ENCODE measurements at places on chromosomes 6 and 20.

DNA sequence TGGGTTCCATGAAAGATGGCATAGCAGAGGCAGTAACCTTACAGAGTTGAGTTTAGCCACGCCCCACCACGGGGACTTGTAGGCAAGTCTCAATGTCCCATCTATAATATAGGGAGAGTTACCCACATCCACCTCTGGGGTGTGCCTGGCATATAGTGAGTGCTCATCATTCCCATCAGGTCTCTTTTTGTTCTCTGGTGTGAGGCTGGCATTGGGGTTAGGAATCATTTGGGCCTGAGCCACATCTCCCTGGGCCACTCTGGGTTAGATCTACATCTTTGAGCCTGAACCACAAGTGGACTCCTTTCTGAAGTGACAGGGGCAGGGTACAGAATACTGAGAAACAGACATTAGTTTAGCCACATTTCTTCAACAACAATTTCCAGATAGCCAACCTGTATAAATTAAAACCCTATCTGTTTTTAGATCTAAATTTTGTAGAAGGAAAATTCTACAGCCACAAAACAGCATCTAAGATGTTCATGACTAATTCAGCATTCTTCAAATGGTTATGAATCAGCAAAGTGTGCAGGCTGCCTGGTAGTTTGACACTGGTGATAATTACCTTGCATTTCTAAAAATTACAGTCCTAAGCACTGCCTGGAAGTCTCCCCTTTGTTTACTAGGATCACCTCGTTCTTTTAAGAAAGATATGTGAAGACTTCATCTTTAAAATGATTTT, 20.1 kb downstream of the RNF24 start:
- peak; percentile 61 for DNase-seq

- no peak for DNase-seq
These were observed 214.8 kb downstream of the ADGB start for GRCh38 chr6:146813554-146813953.

DNA sequence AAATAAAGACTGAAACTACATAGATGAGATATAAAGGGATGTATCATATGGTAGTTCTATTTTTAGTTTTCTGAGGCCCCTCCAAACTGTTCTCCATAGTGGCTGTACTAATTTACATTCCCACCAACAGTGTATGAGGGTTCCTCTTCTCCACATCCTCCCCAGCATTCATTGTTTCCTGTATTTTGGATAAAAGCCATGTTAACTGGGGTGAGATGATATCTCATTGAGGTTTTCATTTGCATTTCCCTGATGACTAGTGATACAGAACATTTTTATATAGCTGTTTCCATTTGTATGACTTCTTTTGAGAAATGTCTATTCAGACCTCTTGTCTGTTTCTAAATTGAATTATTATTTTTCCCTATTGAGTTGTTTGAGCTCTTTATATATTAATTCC, 229.3 kb downstream of the RFPL4B start:
- peak; percentile 5 for DNase-seq

DNA sequence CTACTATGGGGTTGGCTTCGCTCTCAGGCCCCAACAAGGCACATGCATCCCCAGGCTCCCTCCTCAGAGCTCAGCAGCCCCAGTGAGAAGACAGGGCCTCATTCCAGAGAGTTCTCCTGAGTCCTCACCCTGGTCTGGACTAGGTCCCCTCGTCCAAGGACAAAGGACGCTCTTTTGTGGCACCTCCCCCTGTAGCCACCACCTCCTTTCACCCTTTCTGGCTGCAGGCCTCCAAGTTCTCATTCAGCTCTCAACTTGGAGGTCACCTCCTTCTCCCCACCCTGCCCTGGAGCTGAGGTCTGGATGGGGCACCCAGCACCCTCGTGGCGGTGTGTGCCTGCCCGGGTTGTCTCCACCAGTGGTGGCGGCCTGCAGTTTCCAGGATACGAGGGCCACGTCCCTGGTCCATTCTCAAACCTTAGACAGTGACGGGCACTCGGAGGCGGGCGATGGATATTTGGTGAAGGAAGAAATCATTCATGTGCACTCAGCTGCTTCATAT, 2.5 kb downstream of the UNC93A start:
- no peak for DNase-seq

- no peak for DNase-seq
These were observed 329.6 kb downstream of the GJA1 start for GRCh38 chr6:121765060-121765459.

- no peak for DNase-seq
These were observed 7.0 kb downstream of the ELMO2 start for GRCh38 chr20:46399401-46399800.

DNA sequence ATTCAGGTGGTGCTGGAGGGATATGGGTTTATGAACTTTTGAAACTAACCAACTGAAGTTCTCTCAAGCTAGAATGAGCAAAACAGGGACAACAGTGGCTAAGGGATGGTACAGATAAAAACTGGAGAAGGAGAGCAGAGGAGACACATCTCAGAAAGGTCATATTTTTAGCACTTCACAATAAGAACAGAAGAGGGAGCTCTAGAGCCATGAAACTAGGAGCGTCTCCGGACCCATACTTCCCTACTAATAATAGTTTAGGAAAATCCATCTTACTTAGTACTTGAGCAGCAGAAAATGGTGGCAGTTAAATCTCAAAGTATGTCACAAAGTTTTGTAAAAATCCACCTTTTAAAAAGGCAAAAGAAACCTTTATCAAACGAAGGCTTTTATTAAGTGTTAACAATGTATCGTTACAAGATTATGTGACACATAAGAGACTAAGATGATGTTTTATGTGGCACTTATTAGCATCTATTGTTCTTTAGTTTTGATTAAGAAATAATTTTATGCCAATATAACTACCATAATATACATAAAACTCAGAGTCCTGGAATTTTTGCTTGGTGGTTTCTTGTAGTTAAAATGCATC, 278.6 kb downstream of the TBC1D32 start:
- peak; percentile 61 for DNase-seq

DNA sequence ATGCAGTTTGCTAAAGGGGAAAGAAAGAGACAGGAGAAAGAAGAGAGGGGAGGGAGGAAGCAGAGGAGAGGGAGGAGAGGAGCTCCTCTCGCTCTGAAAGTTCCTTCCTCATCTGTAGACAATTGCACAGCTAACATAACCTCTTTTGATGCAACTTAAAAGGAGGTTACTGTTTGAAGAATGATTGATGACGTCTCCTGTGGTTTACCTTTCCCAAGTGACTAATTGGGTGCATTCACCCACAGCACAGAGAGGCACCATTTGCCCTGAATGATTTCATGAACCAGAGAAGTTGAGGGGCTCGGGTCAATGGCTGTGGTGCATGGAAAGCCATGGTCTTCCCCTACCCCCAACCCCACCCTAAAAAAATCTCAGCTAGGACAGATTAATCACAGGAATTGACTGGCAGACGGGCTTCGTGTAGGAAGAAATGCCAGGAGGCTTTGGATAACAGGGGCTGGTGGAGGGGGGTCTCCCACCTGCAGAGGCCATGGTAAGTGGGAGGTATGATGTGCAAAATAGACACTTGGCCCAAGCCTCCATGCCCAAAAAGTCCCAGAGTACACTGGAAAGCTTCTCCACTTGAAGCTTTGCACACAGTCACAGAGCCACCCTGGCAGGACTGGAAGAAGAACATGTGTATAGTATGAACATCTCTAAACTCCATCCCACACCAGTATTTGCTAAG, 213.7 kb downstream of the ANKRD60 start:
- DNase-seq: peak; percentile 95

DNA sequence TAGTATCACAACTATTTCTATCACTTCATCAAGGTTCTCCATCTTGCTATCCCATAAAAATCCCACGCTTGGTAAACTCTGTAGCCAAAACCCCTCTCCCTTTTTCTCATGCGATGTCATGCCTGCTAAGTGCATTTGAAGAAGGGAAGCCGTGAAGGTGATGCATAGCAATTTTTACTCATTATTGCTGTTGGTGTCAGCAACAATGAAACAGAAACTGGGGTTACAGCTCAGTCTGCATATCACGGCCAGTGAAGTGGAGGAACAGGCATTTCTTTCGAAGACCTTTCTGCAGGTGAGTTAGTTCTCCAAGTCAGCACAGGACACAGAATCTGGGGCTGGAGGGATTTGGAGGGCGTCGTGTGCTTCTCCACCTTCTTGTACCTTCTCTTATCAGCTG, 5.8 kb downstream of the UNC93A start:
- no peak for DNase-seq

DNA sequence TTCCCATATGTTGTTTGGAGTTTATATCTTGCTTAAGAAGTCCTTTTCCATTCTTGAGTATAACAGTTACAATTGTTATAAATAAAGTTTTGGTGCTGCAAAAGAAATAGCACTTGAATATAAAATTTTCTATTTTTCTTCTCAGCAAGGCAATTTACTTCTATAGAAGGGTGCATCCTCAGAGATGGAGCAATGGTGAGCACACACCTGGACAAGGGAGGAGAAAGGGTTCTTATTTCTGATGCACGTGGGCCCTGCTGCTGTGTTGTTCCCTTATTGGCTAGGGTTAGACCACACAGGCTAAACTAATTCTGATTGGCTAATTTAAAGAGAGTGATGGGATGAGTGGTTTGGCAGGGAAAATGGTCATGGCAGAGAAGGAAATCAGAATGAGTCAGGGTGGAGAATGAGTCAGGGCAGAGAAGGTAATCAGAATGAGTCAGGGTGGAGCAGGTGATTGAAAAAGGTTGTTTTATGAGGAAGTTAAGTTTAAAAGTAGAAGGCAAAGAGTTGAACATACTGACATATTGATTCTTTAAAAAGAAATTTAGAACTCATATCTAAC, 38.0 kb downstream of the CST8 start:
- DNase-seq: peak; percentile 87

DNA sequence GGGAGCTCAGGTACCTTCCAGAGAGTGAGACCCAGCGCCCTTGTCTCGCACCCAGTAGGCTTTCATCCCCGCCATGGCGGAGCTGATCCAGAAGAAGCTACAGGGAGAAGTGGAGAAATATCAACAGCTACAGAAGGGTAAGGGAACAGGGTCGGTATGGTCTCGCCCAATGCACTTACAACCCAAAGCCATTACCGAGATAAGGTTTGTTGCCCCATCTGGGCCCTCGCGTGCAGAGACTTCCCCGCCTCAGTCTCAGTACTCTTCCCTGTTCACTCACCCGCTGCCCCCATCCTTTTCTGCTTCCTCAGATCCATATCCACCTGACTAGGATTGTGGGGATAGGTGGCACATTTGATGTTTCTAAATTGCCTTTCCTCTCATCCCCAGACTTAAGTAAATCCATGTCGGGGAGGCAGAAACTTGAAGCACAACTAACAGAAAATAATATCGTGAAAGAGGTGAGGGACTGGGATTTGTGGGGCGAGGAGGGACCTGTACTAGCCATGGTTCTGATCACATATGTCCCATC, 449 bp downstream of the PFDN6 start:
- no peak for DNase-seq

DNA sequence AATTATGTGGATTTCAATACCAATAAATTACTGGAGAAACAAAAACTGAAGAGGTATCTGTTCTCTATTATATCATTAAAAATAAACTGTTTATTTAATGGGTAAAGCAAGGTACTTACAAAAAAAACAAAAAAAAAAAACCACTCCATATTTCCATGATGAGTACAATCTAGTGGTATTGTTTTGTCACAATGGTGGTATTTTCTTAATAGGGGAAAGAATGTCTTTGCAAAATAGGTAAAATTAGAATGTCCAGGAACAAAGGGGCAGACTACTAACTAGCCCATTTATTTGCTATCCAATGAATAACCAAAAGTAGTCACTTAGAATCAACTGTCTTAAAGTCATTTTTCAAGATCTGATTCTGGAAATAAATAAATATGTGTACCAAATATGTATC, 92.0 kb downstream of the ARHGAP18 start:
- DNase-seq: no peak

GRCh38 chr6:161985876-161986423, 712.1 kb upstream of the AGPAT4 start:
- DNase-seq: peak; percentile 38

DNA sequence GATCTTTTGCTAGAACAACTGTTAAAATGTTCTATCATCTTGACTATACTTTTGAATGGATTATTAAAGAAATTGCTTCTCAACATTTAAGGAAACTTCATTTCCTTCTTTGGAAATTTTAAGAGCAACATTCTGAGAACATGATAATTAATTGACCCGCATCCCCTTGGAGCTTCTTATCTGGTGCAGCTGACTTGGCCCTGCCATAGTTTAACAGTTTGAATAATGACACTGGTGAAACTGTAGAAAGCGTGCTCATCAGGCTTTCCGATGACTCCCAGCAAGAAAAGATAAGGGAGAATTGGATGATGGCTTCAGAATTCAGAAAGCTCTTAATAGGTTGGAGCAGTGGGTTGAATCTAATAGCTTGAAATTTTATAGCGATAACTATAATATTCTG, 38.1 kb downstream of the SNX9 start:
- no peak for DNase-seq

DNA sequence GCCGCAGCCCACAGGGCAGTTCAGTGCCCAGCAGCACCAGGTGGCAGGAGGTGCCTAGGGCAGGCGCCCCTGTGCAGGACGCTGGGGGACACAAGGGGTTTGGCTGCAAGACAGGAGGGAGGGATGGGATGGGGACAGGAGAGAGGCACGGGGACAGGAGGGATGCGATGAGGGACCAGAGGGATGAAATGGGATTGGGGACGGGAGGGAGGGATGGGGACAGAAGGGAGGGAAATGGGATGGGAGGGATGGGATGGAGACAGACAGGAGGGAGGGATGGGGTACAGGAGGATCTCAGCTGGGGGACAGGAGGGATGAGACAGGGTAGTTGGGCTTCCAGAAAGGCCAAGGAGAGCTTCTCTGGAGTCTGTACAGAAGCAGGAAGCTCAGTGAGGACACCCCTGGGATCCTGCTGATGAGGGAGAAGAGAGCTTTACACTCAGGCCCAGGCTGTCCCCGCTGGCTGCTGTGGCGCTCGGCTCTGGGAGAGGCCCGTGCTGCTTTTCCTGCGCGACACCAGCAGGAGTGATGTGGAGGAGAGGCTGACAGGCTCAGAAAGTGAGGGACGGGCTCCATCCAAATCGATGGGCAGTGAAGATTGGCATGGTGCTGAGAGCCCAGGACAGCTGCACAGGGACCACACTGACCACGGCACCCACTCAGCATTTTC, 400.8 kb downstream of the SMOC2 start:
- no peak for DNase-seq

- no peak for DNase-seq
These were observed 85.8 kb downstream of the RNF144B start for GRCh38 chr6:18472941-18473340.

GRCh38 chr6:37928217-37928616, 108.7 kb downstream of the ZFAND3 start:
- DNase-seq: no peak

DNA sequence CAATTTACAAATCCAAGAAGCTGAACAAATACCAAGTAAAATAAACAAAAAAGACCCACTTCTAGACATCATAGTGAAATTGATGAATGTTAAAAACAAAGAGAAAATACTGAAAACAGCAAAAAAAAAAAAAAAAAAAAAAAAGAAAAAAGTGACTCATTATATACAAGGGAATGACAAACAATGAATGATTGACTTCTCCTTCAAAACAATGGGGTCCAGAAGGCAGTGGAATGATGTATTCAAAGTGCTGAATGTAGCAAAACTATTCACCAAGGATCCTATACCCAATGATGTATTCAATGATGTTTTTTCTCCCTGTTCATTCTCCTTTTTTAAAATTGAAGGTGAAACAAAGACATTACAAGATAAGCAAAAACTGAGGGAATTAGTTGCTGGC, 650.0 kb downstream of the UTRN start:
- no peak for DNase-seq

Measured in kidney tubule cell (primary cell).